NCI-H1092 treated with DMSO at 0.1 percent for 48 hours (cell line): ENCODE measurements at places on chromosomes 11 and 22.

- DNase-seq = peak; percentile 99
Observed at GRCh38 chr11:64081745-64082442, 46.2 kb downstream of the FLRT1 start.

DNA sequence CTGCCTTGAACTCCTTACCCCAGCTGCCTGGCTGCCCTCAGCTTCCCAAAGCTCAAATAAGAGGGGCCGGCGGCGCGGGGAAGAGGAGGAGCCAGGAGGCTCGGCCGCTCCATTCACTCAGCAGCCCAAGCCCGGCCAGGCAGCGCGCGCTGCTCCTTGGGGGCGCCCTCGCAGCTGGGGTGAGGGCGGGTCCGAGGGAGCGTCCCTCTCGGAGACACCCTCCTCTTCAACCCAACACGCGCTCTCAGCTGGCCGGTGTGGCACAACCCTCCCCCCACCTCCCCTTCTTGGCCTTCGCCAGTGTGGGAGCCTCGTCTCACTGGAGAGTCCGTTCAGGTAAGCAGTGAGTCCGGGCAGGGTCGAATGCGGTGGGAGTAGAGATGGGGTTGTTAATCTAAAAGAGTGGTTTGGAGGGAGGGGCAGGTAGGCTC, at the start of gene WT1:
WT1 (minus strand) TSS at position 29 of the 431 bp plus-strand sequence.
- DNase-seq = no peak

DNA sequence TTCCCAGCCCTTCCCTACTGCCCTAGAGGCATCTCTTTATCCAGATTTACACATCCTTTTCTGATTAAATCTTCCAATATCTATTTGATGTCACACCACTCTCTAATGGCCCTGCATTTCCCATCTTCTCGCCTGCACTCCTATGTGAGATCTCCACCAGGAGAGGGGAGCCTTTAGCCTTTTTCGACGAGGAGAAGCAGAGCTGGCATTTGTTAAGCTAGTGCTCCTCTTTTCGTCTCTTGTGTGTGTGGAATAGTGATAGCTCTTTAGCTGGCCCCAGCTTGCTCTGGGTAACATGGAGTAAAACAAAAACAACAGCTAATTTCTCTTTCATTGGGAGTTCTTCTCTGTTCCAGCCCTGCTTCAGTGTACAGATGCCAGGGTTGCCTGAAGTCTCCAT, 536.5 kb downstream of the NTM start:
- no peak for DNase-seq

GRCh38 chr11:128343870-128344269, 243.5 kb downstream of the ETS1 start:
- DNase-seq = no peak

DNA sequence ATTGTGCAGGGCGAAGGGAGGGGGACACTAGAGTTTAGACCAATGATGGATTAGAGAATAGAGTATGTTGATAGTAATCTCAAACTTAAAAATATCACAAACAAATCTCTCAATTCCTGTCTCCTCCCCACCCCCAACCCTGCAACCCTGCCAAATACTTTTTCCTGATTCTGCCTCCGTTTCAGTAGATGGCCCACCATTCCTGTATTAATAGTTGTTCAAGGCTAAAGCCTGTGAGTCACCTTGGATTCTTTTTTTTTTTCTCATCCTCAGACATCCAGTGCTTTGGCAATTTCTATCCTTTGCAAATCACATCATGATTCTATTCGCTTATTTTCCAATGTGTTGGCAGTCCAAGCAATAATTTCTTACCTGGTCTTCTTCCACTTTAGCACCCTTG, 207.9 kb downstream of the DYNC2H1 start:
- no peak for DNase-seq

DNA sequence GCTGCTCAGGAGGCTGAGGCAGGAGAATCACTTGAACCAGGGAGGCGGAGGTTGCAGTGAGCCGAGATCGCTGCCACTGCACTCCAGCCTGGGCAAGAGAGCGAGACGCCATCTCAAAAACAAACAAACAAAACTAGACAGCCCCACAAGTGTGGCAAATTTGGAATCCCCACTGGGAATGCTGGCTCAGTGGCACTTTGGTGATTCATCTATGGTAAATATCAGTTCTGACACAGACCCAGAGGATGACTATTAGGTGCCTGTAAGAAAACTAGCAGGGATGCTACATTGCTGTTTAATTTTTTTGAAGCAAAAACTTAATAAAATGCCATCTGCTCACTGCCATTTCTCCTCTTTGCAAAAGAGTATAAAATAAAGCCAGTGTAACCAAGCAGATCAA, 107.9 kb downstream of the NAT10 start:
- DNase-seq = no peak

DNA sequence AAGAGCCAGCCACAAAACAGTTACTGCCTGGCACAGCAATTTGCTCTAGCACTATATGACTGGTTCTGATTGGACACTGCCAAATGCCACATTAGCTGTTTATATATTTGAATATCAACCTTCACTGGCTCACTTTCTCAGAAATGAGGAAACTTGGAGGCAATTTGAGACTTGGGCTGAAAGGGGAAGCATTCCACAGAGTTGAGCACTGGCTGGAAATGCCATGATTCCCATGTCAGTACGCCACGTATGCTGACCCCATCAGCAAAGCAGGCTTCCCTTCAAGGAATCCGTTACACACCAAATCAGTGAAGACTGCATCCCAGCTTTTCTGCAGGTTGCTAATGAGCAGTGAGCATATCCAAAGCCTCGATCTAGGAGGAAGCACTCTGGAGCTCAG, 34.7 kb downstream of the GALNT18 start:
- DNase-seq = no peak

- DNase-seq = peak; percentile 20
Observed at GRCh38 chr22:49179175-49179574, 648.5 kb downstream of the BRD1 start.

DNA sequence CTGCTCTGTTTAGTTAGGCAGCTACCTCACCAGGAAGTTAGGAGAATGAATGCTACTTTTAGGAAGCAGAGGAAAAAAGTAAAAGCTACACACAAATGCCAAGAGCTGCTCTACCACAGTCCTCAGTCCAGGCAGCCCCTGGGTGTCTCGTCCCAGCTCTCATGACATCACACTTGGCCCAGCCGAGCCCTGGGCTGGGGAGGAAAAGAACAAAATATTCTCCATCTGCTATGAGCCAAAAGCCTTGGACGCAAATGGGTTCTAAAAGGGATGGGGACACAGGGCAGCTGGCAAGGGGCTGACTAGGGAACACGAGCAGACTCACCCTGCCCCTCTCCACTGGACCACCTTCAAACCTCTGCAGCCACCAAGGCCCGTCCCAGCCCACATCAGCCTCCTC, 26.1 kb downstream of the TMEM184B start:
- no peak for DNase-seq

GRCh38 chr11:125072218-125072960, 9.3 kb downstream of the SLC37A2 start:
- DNase-seq = no peak

DNA sequence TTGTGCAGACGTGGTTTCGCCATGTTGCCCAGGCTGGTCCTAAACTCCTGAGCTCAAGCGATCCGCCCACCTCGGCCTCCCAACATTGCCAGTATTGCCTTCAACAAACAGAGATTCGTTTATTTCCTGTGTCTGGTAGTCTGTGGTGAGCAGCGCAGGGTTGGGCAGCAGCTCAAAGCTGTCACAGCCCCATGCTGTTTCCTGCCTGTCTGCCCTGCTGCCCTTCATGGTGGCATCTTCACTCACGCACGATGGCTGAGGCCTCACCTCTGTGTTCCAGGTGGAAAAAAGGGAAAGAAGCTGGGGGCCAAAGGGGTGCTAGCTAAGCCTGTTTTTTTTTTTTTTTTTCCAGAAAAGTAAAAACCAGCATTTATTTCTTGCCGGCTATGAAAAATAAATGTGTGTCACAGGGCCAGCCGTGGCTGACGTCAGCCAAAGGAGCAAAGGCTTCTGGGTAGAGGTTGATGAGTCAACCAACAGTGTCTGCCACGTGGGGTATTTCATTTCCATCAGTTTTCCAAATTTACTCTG, 28.8 kb downstream of the TBC1D22A start:
- DNase-seq = no peak

GRCh38 chr11:115334932-115335788, 169.1 kb downstream of the CADM1 start:
- peak; percentile 59 for DNase-seq

DNA sequence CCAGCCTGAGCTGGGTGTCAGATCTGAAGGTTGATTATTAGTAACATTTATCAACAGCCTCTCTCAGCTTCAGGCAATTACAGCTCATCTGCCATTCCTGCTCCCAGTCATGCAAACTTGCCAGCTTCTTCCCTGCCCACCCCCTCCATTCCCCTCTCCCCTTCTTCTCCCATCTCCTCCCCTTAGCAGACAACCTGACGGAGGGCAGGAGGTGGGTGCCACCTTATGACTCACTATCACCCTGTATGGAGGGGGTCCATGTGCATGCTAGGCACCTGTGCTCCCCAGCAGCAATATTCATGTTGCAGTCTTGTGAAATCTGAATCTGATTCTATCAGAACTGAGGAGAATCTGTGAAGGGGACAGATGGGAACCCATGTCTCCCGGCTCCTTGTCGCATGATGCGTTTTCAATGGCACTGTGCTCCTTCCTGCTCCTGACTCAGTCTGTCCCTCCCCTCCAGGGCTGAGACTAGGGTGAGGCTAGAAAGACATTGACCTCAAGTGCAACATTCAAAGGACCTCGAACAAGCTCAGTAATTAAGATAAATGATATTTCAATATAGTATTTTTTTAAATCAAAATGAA, 46.3 kb upstream of the TUB start:
- no peak for DNase-seq

DNA sequence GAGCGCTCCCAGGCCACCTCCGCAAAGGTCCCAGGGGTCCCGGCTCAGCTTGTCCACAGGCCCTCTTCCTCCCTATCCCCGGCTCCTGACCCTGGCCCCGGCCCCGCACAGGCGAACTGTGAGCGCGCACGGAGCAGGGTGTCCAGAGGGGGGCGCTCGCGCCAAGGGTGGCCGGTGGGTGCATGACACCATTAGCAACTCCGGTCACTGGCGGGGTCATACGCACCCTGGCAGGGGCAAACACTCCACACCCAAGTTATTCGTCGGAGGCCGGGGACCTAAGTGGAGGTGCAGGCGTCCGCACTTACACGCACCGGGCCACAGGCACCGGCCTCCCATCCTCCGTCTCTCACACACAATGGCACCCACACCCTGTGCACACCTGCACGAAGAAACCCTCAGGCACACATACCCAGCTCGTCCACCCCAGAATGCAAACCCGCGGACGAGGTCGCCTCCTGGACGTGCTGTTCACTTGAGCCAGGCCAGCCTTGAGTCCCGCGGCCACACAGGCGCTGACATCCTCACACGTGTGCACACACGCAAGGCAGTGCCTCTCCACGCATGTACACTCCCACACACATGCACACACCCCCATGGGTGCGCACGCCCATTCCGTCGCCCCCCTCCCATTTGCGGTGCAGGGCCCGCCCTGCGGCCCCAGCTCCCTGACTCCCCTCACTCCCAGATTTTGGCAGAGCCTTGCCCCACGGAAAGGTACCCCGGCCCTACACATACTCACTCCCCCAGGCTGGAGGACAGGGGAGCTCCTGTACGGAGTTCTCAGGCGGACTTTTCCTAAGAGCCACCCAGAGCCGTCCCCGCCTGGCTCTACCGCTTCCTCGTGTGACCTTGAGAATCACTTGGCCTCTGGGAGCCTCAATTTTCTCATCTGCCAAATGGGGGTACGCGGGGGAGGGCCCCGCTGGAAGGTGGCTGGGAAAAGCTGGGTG, at the start of gene RASGRP2:
RASGRP2 (minus strand) TSS at position 552 of the 953 bp plus-strand sequence. CDS start 1,276 bp downstream, outside the sequence.
- no peak for DNase-seq

GRCh38 chr11:128493570-128493965, 93.8 kb downstream of the ETS1 start:
- DNase-seq = no peak
